GM13976 (cell line): ENCODE measurements at places on chromosomes 2 and 18.

DNA sequence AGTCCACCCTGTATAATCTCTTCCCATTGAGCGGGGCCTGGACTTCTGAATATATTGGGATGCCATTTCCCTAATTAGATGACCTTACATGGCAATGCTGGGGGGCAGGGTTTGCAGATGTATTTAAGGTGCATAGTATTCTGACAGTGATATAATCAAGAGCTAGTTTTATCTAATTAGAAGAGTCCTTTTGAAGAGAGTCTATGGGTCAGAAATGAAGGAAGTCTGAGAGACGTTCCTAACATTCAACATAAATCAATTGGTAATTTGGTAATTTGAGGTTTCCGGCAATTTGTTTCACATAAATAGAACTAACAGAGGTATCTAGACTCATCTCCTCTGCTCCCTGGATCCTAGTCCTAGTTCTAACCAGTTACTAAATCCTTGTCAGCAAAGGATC is 25.7 kb upstream of the UXS1 start:
- DNase-seq: no peak

- DNase-seq: no peak
These were observed 72.8 kb upstream of the RAB27B start for GRCh38 chr18:54755456-54755855.

GRCh38 chr2:42854207-42854818 is 61.9 kb upstream of the HAAO start:
- DNase-seq: no peak

DNA sequence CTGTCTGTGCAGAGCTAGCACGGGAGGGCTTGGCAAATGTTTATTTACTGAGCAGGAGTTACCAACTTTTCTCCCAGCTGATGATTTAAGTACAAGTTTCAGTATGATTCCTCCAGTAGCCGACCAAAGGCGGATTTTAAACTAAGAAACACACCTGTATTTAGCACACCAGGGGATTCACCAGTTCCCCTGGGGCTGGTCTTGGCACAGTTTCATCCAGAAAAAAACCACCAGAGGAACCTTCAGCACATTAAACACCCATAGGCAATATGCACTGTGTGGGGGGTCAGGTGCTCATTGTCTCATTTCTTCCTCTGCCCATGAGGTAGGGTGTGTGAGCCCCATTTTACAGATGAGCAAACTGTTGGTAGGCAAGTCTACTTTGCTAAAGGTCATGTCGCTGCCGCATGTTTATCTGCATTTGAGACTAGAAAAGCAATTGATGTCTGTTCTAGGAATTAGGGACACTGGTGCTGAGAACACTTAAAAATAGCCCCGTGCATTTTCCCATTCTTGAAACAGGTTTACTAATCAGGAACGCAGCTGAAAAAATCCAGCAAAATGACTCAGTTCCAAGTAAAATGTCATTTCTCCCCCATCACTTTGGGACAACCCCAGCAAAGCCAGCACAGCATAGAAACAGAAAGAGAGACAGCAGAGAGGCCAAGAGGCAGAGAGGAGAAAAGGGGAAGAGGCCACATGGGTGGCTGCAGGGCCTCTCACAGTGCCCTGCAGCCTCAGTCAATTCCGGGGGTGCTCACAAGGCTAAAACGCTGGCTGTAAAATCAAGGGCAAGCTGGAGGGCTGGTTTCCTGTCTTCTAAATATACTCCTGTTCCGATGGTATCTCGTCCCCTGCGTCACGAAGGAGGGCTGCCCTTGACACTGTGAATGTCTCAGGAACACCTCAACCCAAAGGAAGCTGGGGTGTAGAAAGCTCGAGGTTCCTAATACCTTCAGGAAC is 166.8 kb upstream of the ID2 start:
- DNase-seq: peak; percentile 83
